ENCODE measurements at places on chromosomes 3 and 15. TPM values are rescaled to one million over a fixed set of nuclear protein-coding genes. Genes with fewer than 3 reads are reported as not detected.

STRIT1 gene
- total RNA-seq = not detected

C2CD4B gene
- total RNA-seq = 0.89 TPM

GUCA1C gene
- not detected for total RNA-seq

CCR9 gene
- not detected for total RNA-seq

GABRR3 gene
- not detected for total RNA-seq

ABHD5 gene
- 26.3 TPM for total RNA-seq

All from smooth muscle cell of the pulmonary artery (primary cell).